Stimulated activated CD4-positive, alpha-beta T cell treated with anti-CD3 and anti-CD28 coated beads, Interleukin-1b, Interleukin-23, amount 100 ng/mL, for 1 hour (primary cell): ENCODE measurements at places on chromosomes 7 and 10.

GRCh38 chr7:45712872-45713668 is 138.9 kb downstream of the ADCY1 start:
- no peak for DNase-seq

GRCh38 chr10:851901-852300 is 79.6 kb downstream of the LARP4B start:
- DNase-seq: no peak

- no peak for DNase-seq
Observed at GRCh38 chr10:60430017-60430416, 40.3 kb upstream of the ANK3 start.

GRCh38 chr7:132592936-132593335 is 16.7 kb upstream of the PLXNA4 start:
- DNase-seq: no peak

DNA sequence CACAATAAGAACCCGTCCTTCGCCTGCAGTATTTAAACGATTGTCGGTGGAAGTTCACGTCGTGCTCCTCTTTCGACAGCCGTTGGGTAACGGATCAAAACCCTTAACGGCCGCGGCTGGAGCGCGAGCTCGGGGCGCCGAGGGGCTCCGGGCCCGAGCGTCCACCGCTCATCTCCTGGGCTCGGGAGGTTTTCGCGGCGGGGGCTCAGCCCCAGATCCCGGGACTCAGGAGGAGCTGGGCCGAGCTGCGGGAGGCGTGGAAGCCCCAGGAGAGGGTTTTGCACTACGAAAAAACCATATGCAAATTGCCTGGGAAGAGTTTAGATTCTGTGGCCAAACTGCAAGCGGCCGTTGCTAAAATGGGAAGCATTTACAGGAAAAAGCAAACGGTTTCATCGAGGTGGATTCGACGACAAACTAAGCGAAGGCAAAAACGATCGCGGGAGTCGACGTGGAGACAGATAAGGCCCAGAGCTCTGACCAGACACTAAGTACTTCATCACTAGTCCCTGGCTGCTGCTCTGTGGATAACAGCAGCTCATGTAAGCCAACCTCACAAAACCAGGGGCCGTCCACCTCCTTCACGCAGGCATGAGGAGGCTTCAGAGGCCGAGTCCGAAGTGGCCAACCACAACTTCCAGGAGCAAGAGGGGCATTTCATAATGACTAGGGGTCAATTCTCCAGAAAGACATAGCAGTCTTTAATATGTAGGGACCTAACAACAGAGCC is 129.7 kb downstream of the MARCHF5 start:
- DNase-seq: no peak

DNA sequence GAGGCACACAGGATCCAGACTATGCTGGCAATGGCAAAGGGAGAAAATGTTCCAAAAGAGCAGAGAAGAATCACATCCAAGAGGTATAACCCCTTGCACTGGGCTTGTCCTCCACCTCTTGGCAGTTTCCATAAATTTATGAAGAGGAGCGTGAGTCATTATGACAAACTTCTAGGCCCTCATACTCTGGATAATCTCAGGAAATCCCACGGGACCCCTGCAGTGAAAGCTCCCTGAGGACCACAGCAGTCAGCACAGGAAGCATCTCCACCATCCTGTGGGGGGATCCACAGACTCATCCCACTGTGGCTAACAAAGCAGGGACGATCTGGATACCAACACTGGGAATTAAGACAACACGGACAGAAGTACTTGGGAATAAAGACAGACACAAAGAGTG is 30.3 kb upstream of the GPAM start:
- no peak for DNase-seq

DNA sequence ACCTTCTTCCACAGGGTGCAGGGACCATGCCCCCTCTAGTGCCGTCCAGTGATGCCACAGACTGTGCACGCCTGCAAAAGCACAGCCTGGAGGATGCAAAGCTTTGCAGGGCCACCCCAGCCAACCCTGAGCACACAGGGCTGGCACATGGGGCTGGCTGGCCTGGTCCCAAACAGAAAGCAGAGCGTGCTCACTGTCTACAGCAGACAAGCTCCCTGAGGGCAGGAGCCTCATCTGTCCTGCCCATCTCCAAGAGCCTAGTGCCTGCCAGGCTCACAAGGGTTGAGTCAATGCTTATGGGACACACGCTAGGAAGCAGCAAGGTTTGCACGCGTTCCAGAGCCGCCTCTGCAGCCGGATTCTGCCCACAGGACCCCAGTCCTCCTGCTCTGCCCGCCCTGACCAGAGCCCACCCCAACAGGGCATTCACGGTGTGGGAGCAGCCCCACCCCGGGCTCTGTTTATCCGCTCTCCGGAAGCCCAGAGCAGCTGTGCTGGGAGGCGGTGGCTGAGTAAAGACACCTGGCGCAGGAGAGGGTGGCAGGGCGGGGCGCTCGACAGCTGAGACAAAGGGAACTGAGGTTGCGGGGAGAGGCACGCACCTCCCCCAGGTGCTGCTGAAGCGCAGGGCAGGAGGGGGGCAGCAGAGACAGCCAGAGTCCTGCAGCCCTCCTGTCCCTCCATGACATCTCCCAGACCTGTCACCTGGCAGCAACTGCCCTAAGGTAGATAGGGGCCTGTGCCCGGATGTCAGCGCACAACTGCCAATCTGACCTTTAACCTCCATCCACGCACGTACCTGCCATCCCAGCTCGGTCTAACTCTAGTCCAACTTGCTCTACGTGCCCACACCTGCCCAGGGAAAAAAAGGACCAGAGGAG is 4.3 kb downstream of the KCNH2 start:
- DNase-seq: no peak

- DNase-seq: no peak
Observed at GRCh38 chr7:69301253-69301652, 297.0 kb upstream of the AUTS2 start.

DNA sequence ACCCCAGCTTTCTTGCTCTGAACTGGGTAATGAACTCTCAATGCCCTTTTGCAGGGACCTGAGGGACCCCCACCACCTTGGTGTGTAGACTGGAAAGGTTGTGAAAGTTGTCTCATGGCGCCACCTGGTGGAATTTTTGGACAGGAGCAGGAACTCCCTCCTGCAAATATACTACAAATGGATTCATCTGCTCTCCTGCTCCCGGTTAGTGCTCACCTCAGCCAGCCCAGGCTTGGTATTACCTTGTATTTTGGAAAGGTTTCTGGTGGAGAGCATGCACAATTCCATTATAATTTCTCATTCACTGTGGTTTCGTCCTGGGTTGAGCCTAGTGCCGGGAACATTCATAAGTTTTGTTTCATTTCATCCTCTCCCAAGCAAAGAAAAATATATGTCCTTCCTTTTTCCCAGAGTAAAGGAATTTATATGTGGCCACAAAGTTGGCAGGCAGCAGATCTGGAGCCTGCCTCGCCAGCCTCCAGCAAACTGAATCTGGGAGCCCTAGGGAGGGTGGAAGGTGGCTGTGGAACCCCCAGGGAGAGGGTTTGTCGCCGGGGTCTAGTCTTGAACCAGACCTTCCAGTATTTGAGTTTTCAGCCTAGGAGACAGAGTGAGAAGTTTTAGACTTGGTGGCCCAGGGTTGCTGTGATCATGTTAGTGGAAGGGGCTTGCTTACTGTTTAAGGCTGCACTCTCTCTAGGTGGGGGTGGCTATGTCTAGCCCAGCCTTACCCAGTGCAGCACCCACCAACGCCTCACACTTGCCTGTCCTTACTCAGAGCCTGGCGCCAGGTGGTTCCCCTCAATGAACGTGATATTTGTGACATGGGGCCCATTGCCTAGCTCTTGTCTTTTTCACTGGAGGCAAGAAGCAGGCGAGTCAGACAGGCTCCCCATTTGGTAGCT is 9.5 kb downstream of the FAM241B start:
- DNase-seq: peak; percentile 43

DNA sequence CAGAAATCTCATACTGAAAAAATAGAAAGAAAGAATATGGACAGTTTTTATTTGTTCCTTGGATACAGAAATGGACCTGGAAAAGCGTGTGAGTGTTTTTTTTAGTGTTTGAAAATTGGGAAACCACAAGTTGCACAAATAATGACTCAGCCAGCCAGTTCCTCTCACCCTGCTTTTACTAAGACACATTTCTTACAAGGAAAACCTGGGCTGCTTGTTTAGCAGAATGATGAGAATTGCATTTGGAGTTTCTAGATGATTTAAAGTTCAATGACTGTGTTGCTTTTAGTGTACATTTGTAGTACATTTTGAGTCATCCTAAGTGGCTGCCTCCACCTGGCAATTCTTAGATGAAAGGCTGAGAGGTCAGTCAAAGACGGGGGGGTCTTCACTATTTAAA is 218.7 kb downstream of the ABCA13 start:
- no peak for DNase-seq

DNA sequence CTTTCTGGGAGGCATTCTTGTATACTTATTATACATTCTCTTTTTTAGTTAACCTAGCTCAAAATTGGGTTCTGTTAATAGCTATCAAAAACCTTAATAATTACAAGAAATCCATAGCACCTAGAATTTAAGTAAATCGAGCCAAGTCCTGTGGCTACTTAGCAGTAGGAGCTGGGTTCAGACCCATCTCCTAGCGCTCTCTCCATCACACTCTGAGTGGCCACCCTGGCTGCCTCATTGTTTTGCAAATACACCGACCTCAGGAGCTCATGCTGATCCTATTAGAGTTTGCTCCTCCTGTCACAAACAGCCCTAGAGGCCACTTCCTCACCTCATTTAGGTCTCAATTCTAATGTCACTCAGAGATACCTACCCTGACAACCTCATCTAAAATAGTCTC is 46.2 kb upstream of the OSBPL3 start:
- no peak for DNase-seq

GRCh38 chr7:150976529-150977381 is 1.4 kb downstream of the KCNH2 start:
- DNase-seq: no peak

DNA sequence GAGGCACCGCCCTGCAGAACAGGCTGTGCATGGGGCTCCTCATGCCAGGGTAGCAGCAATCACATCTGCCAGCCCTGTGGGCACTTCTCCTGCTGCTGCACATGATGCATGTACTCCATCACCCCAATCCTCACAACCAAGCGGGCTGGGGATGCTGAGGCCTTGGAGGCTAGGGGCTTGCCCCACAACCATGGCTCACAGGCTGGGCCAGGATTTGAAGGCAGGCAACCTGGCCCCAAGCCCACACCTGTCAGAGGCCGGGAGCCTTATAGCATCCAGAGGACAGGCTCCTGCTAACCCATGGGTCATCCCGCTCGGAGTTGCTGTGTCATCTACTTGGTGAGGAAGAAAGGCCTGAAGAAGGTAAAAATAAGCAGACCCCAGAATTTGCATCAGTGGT is 2.2 kb downstream of the POLM start:
- DNase-seq: no peak

- no peak for DNase-seq
Observed at GRCh38 chr7:621572-622285, 102.1 kb upstream of the PDGFA start.

DNA sequence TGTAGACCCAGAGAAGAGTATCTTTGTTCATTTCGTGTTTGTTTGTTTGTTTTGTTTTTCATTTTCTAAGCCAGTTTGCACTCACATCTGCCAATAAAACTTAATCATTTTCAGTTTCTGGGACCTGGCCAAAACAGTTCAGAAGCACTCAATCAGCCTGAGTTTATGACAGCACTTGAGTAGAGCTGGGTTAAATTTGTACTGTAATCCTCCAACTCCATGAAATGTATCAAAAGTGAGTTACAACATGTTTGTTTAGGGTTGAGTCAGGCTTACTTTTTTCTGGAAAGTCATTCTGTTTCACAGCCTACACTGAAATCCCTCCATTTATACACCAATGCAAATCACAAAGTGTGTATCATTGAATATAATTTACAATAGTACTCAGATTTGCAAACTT is 91.9 kb downstream of the ZWINT start:
- no peak for DNase-seq

GRCh38 chr10:73537709-73538108 is 41.9 kb upstream of the PPP3CB start:
- DNase-seq: no peak

GRCh38 chr7:38142736-38143135 is 35.3 kb upstream of the STARD3NL start:
- no peak for DNase-seq

GRCh38 chr10:121975295-121976086 is 474 bp upstream of the NSMCE4A start:
- no peak for DNase-seq

GRCh38 chr10:18279173-18279572 is 138.9 kb downstream of the CACNB2 start:
- no peak for DNase-seq

- DNase-seq: no peak
Observed at GRCh38 chr7:155009570-155010157, 6.7 kb upstream of the PAXIP1 start.

GRCh38 chr10:32795598-32796183 is 162.3 kb downstream of the ITGB1 start:
- DNase-seq: peak; percentile 1

DNA sequence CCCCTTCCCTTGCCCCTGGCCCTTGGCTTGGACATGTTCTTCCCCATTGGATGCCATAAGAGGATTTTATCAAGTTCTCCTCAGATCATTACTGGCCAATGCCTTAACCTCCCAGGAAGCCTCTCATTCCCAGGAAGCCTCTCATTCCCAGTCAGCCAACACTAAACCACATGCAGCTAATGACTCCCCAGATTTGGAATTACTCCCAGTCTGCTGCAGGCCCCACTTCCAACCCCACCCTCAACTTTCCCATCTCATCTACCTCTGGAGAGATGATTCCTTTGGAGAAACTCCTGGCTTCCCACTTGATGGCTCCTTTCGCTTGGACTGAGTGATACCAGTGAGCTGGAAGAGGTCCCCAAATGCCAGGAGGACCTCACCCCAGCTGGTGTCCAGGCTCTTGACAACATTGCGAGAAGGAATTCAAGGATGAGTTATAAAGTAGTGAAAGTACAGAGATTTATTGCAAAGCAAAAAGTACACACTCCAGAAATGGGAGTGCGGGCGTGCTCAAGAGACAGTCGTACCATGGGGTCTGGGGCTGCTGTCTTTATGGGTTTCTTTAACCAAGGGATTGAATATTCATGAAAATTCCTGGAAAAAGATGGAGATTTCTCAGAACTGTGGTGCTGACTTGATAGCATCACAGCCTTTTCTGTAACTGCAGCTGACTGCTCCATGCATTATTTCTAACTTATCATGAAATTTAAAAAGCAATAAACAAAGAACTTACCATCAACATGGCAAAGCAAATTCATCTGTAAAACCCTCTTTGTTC is 117.2 kb upstream of the ADCY1 start:
- DNase-seq: no peak

- DNase-seq: no peak
Observed at GRCh38 chr10:8677642-8678041, 623.2 kb downstream of the GATA3 start.

DNA sequence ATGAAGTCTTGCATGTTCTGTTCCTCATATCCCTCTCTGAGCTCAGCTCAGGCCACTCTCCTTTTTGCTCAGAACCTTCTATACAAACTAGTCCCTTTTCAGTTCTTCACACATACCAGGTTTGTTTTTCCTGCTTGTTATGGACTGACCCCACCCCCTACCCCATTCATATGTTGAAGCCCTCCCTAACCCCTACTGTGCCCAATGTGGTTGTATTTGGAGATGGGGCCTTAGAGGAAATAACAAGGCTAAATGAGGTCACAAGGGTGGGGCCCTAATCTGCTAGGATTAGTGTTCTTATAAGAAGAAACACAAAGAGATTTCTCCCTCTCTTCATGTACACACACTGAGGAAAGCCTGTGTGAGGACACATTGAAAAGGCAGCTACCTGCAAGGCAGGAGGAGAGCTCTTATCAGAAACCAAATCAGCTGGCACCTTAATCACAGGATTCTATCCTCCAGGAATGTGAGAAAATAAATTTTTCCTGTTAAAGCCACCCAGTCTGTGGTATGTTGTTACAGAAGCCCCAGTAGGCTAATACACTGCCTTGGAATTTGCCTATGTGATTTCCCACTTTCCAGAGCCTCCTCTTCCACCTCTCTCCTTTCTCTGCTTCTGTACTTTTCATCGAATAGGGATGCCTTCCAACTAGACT is 67.3 kb upstream of the DNAJB12 start:
- no peak for DNase-seq
